ENCODE measurements at places on chromosomes 1 and 21. TPM values are rescaled to one million over a fixed set of nuclear protein-coding genes. Genes with fewer than 3 reads are reported as not detected.

- no peak for DNase-seq
These were observed 28.9 kb downstream of the ECHDC2 start for GRCh38 chr1:52892424-52893215.

DNA sequence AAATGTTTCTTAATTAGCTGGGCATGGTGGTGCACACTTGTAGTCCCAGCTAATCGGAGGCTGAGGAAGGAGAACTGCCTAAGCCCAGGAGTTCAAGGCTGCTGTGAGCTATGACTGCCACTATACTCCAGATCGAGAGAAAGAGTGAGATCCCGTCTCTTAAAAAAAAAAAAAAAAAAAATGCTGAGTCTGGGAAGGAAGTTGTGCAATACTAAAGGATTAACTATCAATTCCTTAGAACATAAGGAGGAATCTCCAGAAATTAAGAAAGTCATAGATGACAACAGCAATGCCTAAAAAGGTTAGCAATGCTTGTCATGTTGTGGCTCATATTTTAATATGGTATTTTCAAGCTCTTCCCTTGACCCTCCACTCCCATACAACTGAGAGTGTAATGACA, 5.3 kb downstream of the LUZP1 start:
- DNase-seq = no peak

- DNase-seq = peak; percentile 13
These were observed 296 bp upstream of the RNPEP start for GRCh38 chr1:201982082-201982622.

DNA sequence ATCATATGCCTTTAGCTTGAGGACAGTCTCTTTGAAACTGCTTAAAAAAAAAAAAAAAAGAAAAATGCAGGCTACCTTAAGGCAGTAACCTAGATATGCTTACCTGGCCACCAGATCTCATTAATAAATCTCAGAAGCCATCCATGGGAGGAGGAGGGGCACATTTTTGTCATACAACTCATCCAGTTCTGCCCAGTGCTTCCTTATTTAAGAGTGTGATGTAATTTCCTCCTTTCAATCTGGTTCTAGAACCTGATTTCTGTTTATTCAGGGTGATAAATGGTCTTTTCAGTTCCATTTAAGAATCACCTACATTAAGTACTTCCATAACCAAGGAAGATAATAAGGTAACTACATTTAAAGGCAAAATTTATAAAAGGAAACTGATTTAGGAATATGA, 6.1 kb downstream of the ERRFI1 start:
- DNase-seq = no peak

DNA sequence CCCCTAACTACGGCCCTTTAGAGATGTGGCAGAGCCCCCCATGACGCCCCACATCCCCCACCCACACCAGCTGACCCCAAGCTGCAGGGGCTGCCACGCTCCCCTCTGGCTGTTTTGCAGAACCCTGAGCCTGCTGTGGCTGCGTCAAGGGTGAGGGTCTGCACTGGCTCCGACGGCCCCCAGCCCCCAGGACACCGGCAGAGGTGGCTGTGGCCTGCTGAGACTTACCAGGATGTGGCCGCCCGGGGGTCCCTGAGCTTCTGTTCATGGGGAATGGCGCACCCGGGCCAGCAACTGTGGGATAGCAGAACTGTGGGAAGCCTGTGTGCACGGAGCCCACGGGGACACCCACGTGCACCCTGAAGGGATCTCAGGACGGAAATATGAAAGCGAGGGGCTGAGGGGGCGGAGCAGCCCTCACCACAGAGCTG, 12.8 kb upstream of the RNF223 start:
- no peak for DNase-seq

DNA sequence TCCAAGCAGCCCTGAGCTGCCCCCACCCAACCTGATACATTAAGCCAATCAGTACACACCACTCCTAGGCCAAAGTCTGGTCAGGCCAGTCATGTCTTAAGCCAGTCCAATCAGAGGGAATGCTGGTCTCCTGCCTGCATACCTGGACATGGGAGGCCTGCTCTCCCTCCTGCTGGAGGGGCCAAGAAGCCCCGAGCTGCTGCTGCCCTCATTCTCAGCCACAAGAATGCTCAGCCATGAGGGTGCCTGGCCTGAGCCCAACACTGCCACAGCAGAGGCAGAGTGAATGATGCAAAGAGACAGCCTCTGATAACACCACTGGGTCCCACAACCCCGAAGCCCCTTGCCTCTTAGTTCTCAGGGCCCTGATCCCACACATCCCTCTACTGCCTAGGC, 23.0 kb downstream of the CHD5 start:
- DNase-seq = no peak

GRCh38 chr1:30693366-30693765, 30.0 kb downstream of the MATN1 start:
- no peak for DNase-seq

GRCh38 chr1:61254634-61255357, 172.4 kb downstream of the NFIA start:
- peak; percentile 68 for DNase-seq

GRCh38 chr1:112687361-112687760, 12.9 kb downstream of the MOV10 start:
- DNase-seq = no peak

- DNase-seq = no peak
These were observed 398.1 kb downstream of the MATN1 start for GRCh38 chr1:30325085-30325935.

- DNase-seq = no peak
These were observed 86.1 kb upstream of the SLC2A1 start for GRCh38 chr1:43044572-43045361.

DNA sequence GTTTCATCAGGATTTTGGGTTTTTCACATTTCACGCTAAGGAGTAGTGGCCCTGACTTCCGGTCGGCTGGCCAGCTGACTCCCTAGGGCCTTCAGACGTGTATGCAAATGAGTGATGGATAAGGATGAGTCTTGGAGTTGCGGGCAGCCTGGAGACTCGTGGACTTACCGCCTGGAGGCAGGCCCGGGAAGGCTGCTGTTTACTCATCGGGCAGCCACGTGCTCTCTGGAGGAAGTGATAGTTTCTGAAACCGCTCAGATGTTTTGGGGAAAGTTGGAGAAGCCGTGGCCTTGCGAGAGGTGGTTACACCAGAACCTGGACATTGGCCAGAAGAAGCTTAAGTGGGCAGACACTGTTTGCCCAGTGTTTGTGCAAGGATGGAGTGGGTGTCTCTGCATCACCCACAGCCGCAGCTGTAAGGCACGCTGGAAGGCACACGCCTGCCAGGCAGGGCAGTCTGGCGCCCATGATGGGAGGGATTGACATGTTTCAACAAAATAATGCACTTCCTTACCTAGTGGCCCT, 23.1 kb upstream of the TNFRSF1B start:
- no peak for DNase-seq

DNA sequence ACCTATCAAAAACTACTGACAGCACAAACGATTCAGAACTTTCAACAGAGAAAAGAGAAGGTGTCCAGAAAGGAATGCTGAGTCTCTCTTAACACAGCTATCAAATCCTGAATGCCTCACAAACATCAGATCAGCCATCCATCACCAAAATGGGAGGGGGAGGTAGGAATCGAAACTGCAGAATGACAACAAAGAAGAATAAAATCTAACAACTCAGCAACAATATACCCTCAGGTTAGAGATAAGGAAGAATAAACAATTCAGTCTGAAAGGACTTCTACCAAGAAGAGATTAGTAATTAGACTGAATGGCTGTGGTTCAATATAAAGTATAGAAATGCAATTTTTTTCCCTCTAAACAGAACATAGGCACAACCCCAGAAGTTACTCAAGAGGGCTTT, 94.4 kb downstream of the RERE start:
- DNase-seq = no peak

DNA sequence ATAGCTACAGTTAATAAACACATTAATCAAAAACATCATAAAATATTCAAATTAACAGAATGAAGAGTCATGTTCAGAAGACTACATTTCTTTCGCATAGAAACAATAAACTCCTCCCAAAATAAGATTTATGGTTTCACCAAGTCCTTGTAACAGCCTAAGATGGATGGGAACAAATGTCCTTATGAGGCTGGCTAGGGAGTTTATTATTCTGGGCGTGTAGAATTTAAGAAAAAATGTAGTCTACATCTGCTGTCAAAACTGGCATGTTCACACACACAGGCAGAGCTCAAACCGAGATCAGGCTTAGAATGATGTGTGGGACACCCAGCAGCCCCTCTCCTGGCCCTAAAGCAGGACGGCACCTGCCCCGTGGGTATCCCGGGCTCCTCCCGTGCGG, 101.1 kb downstream of the NPHP4 start:
- DNase-seq = no peak

DNA sequence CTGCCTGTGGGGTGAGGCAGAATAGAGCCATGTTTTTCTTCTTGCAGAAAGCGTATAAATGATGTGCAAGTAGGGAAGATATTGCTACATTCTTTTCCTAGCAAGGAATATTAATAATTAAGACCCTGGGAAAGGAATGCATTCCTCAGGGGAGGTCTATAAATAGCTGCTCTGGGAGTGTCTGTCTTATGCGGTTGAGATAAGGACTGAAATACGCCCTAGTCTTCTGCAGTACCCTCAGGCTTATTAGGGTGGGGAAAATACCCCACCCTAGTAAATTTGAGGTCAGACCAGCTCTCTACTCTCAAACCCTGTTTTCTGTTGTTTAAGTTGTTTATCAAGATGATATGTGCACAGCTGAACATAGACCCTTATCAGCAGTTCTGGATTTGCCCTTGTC, 155.9 kb upstream of the HMCN1 start:
- no peak for DNase-seq

- DNase-seq = no peak
These were observed 14.5 kb downstream of the SLC25A33 start for GRCh38 chr1:9553736-9554144.

DNA sequence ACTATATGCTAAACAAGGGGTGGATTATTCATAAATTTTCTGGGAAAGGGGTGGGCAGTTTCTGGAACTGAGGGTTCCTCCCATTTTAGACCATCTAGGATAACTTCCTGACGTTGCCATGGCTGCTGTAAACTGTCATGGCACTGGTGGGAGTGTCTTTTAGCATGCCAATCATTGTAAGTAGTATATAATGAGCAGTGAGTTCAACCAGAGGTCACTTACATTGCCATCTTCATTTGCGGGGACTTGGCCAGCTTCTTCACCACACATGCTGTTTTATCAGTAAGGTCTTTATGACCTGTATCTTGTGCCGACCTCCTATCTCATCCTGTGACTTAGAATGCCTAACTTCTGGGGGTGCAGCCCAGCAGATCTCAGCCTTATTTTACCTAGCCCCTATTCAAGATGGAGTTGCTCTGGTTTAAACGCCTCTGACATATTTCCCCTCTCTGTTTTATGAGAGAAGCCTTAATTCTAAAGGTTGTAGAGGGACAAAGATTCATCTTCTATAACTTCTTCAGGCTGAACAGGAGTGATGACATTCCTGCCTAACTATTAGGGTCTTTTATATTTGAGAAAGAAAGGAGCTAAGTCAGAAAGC, 60.4 kb downstream of the DIP2A start:
- peak; percentile 63 for DNase-seq

DNA sequence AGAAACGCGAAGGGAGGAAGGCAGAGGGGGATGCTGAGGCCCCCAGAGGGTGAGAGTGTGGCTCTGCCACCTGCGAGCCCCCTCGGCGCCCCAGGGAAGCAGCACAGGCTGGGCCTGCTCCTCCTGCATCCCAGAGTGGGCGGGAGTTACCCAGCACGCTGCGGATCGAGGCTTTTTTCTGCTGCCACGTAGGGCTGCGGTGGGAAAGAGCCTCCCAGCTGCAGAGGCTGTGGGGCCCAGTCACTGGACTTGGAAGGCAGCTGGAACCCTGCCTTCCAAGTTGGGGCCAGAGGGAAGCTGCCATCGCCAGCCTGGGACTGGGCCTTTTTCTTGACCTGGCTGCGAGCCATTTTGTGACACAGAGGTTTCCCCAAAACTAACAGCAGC, 2.3 kb upstream of the GRIK3 start:
- no peak for DNase-seq

GRCh38 chr1:181676269-181676668, 193.0 kb downstream of the CACNA1E start:
- DNase-seq = peak; percentile 38

- DNase-seq = no peak
These were observed 3.1 kb upstream of the DNAJC11 start for GRCh38 chr1:6704746-6705145.

BATF3 gene
- 2.2 TPM for polyA plus RNA-seq

MIXL1 gene
- polyA plus RNA-seq = 0.70 TPM

THEM4 gene
- 38.1 TPM for polyA plus RNA-seq

GPA33 gene
- polyA plus RNA-seq = 0.20 TPM

TMCC2 gene
- 12.3 TPM for polyA plus RNA-seq

ALPL gene
- 2.2 TPM for polyA plus RNA-seq

AIRE gene
- polyA plus RNA-seq = 0.06 TPM

Data from right lung (tissue), 10 donors.